Naive B cell (primary cell): ENCODE measurements at places on chromosomes 5 and 9. TPM values are rescaled to one million over a fixed set of nuclear protein-coding genes. Genes with fewer than 3 reads are reported as not detected.

DNAH5 gene
- not detected for polyA plus RNA-seq

NSMF gene
- not detected for polyA plus RNA-seq

OR1L1 gene
- not detected for polyA plus RNA-seq

INSL6 gene
- not detected for polyA plus RNA-seq

OR1Q1 gene
- not detected for polyA plus RNA-seq

SVEP1 gene
- polyA plus RNA-seq, result not detected

PCDHAC1 gene
- not detected for polyA plus RNA-seq

PCDHB16 gene
- polyA plus RNA-seq, result not detected

PCDH1 gene
- not detected for polyA plus RNA-seq

SPATA31C1 gene
- polyA plus RNA-seq, result not detected

SPATA31E1 gene
- not detected for polyA plus RNA-seq

SPAG8 gene
- polyA plus RNA-seq, result 1.5 TPM

ZMAT2 gene
- 68.6 TPM for polyA plus RNA-seq
